ENCODE measurements at places on chromosomes 13 and 19.

DNA sequence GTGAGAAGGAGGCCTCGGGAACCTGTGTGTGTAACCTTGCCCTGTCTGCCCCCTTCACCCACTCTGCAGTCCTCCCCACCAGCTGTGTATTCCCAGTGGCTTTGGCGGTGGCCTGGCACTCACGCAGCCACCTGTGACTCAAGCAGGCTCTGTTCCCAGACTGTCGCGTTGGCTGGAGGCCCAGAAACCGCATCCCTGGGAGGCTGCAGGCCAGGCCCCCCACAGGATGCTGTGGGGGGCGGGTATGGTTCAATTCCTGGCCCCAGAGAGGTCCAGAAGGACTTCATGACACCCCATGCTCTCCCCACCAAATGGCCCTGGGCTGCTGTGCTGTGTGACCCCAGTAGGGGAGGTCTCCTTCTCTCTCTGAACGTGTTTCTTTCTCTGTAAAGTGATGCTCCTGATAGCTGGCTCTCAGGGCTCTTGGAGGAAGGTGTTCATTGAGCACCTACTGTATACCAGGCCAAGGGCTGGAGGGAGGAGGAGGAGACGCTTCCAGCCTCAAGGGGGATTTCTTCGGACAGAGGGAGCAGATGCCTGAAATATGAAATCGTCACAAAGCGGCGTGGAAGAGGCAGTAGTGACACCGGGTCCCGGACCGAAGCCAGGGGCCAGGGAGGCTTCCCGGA, 1.9 kb upstream of the LINGO3 start:
- peak; percentile 43 for DNase-seq

DNA sequence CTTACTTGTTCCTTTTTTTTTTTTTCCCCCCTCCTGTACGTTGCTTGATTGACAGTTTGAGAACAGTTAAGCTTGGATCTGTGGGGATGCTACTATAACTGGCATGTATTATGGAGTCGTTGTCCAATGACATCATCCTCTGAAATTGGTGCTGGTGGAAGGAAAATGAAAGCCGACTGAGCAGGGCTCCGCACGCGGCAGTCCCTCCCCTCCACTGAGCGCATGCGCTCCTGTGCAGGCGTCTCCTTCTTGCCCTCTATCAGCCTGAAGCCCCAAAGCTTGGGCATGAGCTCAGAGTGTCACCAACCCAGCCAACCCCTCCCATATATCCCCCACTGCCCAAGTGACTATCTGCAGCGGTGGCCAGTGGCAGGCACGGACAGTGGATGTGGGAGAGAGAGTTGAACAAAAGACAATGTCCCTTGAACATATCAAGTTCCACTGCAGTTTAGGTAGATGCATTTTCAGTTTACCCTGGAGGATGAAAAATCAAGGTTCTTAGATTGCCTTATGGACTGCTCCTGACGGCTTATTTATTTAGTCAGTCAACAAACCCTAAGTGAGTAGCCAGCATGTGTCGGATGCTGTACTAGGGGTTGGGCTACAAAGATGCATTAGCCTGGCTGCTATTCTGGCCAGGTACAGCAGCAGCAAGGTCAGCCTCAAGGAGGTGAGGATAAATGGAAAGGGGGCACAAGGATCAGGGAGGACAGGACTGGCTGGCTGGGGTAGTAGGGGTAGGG, 20.8 kb downstream of the MBNL2 start:
- no peak for DNase-seq

DNA sequence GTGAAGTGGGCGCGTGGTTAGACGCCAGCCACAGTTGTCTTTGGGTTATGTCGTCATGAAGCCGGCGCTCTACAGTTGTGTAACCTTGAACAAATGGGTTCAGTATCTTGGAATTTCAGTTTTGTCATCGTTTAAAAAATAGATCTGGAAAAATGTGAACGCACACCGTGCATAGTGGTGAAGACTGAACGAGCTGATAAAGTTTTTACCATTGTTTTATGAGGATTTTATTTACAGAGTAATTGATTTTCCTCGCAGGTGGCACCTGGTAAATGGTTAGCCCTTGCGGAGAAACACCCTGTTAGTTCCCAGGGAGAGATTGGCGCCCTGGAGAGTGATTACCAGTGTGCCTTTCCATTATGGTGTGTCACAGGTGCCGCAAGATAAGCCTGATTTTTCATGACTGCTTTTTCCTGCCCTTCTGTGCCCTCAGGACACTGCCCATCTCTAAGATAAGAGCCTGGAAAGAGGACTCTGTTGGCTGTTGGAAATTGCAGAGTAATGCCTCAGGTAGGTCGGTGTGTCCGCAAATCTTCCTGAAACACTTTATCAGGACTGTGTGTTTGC, 577 bp downstream of the ZNF181 start:
- DNase-seq, result no peak

DNA sequence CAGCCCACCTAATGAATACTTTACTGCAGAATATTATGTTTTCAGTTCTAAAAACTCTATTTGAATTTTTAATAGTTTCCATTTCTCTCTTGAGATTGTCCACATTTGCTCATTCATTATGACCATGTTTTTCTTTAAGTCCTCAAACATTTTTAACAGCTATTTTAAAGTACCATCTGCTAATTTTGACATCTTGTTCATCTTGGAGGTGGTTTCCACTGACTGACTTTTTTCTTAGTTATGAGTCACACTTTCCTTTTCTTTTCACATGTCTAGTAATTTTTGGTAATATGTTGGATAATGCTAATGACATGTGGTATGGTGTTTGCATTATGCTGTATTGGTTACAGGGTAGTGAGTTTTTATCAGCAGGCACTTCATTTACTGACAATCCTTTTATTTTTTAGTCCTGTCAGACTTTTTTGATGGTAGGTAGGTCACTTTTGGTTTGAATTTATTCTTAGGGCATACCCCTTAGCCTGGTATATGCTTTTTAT, 15.4 kb upstream of the ESD start:
- no peak for DNase-seq

DNA sequence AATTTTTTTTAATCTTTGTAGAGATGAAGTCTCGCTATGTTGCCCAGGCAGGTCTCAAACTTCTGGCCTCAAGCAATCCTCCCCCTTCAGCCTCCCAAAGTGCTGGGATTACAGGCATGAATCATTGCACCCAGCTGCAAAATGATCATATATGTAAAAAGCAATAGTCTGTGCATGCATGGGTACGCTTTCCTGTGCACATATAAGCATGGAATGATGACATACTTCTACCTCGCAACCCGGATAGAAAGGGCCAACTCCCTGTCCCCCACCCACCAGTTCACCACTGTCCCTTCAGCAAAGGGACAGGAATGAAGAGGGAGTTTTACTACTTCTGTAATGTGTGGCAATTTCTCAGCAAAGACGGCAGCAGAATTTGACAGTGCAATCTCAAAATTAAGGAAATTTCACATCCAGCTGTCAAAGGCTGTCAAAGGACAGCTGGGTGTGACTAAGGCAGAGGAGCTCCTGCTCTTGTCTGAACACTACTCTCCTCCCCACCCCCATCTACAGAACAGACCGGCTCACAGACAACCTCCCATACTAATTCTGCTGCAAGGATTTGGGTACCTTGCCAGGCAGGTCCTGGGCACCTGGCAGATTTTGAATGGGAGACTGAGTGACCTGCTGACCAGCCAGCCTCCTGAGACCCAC, 95.6 kb downstream of the TSHZ3 start:
- DNase-seq, result no peak

DNA sequence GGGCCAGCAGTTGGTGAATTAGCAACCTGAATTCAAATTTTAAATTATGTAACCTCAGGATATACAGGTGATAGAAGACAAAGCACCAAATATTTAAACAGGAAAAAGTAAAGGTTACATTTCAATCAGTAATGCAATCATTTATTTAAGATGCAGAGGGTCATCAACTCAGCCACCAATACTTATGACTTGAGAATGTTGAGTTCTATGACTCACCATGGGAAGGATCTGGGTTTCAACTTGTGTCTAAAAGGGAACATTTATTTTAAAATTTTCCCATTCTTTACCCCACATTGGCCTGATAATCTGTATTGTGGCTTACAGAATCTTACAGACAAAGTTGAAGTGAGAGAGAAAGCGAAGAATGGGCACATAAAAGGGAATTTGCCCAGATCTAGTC, 418.0 kb downstream of the NDFIP2 start:
- no peak for DNase-seq

- DNase-seq, result no peak
Observed at GRCh38 chr19:3167533-3168272, 10.9 kb upstream of the S1PR4 start.

DNA sequence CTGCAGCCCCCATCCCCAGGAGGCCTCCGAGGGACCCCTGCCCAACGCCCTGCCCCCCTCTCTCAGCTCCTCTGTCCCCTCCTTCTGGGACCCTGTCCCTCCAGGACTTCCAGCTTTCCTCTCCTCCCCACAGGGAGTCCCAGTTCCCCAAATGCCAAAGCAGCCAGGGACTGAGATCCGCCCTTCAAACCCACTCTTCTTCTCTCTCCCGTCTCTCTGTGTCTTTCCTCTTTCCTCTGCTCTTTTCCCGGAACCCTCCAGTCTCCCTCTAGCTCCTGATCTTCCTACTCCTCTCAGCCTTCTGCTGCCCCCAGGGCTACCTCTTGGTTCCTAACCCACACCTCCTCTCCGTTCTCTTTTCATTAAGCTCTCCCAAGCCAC, 377 bp downstream of the CA11 start:
- DNase-seq, result no peak

DNA sequence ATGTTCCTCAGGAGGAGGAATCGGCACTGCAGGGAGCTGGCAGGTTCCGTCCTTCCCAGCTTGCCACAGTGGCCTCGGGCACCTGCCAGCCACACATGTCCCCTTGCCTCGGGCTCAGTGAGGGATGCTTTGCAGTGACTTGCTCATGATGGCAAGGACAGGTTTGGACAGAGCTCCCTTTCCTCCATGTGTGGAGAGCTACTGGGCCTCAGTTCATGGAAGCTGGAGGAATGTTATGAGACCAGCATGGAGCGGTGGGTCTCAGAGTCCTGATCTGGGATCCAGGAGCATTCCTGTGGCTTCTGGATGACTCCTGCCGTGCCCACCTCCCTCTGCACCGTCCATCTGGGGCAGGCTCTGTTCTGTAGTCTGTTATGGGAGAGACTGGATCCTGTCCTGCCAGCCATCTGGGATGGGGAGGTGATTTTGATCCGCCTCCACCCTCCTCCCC, 59.2 kb downstream of the SIPA1L3 start:
- no peak for DNase-seq

- no peak for DNase-seq
Observed at GRCh38 chr19:5988517-5989387, 10.8 kb upstream of the RANBP3 start.

DNA sequence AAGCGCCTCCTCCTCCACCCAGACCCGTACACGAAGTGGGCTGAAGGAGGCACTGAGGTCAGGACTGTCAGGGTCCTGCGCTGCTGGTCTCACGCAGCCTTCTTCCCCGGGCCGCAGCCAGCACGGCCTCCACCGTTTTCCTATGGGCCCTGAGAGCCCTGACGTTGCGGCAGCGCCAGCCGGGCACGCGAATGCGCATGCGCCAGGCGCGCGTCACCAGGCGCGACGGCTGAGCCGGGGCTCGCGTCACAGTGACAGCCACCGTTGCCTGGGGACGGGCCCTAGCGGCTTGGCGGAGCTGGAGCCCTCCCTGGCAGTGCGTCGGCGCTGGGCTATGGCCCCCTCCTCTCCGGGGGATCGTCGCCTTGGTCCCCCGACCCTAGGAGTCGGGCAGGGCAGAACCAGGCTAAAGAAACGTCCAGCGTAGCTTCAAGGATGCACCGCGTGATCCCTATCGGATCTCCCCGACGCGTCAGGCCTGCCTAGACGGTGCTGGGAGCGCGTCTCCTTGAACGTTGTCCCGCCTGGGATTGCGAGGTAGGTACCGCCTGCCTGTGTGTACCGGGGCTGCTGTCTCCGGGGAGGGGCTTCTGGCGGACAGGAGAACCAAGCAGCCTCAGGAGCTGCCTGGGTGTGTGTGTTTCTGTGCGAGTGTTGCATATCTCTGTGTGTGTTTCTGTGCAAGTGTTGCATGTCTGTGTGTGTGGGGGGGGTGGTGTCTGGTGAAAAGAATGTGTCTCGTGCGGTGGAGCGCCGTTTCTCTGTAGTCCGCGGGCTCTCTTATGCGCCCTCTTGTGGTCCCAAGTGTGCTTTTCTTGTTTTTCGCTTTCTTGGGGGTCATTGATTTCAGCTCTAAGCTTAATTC, 43.2 kb downstream of the ZNF571 start:
- DNase-seq, result peak; percentile 89

DNA sequence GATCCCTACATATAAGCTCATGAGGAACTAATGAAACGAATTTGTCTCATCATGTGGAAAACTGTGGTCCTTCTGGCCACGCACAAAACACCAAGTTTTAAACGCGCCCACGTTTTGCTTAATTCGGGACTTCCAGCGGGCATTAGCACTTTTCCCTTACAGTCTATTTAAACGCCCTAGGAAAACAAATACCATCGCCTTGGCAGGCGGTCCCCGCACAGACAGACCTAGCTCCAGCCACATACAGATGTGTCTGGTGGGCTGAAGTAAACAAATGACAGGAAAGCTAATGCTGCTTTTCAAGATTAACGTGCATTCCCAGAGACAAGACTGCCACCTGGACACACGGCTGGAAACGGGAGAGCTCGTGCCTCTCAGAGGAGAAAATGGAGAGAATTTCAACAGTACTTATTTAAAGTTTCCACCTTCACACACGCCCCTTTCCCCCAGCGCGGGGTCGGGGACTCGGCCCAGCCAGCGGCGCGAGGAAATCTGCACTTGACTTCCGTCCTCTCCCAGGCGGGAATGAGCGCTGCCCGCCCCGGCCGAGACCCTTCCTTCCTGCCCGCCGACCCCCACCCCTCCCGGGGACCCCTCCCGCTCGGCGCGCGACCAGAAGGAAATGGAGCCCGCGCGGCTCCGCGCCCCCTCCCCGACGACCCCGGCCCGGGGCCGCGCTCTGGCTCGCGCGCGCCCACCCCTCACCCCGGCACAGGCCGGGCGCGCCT, 931 bp downstream of the USP12 start:
- peak; percentile 53 for DNase-seq

GRCh38 chr13:44465318-44465717, 91.7 kb downstream of the SERP2 start:
- no peak for DNase-seq

GRCh38 chr19:13102666-13103580, at the start of gene LYL1:
Gene LYL1, minus strand, starts transcription at chr19:13102858. Its CDS starts 1,687 bp downstream, at chr19:13101171.
- DNase-seq, result peak; percentile 81

DNA sequence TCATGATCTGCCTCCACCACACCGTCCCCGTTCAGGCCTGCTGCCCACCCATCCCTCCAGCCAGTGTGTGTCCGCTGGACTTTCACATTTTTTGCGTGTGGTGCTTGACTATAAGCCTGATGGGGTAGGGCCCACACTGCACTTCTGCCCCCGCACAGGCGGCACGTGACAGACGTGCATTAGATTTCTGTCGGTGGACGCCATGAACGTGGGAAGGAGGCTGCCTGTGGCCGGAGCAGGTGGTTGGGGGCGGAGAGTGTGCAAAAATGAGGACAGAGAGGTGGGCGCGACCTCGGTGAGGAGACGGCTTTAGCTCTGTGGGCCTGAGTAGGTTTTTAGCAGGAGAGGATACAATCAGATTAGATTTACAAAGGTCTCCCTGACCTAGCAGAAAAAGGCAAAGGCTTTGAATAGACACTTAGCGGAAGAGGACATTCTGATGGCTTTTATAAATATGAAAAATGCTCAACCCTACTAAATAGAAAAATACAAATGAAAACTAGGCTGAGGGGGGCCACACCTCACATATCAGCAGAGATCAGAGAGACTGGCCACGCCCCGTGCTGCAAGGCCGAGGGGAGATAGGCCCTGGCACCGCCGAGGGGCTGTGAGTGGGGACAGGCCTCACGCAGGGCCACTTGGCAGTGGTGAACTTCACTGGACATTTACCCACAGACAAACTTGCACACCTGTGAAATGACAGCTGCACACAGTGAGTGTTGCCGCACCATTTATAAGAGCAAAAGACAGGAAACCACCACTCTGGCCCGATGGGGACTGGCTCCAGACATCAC, 25.4 kb downstream of the PAK4 start:
- DNase-seq, result no peak

GRCh38 chr19:35083691-35084508, 31.7 kb upstream of the FXYD3 start:
- DNase-seq, result no peak
